NCI-H1417 treated with DMSO at 0.1 percent for 48 hours (cell line): ENCODE measurements at places on chromosomes 12 and 14.

GRCh38 chr12:68375756-68376695, 43.9 kb upstream of the MDM1 start:
- no peak for DNase-seq

- no peak for DNase-seq
Measured at GRCh38 chr12:58773986-58774385, 146.3 kb downstream of the LRIG3 start.

DNA sequence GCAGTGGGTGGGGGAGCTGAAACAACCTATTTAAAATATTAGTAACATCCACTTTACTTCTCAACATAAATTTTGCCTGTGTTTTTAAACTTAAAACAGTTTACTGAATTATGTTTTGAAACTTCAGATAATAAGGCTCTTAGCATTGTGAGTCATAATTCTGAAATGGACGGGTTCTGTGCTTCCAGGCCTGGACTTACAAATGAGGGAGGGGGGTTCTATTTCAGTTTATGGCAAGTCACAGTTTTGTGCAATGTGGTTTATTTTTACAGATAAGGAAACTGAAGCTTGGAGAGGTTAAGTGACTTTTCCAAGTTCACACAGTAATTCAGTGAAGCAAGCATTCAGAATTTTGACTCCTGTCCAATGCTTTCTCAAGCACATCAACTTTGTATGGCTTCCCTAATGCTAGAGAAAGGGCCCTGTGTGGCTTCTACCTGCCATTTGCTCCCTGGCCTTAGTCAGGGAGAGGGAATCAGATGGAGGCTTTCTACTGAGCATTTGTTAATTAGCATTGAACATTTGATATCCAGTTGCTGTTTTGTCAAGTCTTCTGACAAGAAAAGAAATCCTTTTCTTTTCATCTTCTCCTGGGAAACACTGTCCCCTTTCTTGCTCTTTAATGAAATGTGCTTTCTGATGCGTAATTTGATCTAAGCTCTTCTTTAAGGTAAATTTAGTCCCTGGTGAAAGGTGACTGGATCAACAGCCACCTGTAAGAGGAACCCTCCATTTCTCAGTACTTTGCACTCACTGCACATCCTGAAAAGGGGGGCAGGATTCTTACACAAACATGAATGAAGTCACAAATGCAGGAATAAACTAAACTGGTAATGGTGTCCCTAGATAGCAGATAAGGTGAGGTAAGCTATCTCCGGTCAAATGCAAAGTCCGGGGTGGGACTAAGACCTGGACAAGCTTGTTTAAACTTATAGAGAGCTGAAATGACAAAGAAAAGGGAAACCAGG, 2.5 kb upstream of the SALL2 start:
- no peak for DNase-seq

GRCh38 chr12:103571286-103571685, 15.8 kb upstream of the STAB2 start:
- no peak for DNase-seq

GRCh38 chr12:84492351-84492883, 420.2 kb downstream of the SLC6A15 start:
- no peak for DNase-seq

GRCh38 chr12:78645956-78646355, 218.6 kb upstream of the SYT1 start:
- no peak for DNase-seq

GRCh38 chr12:50734409-50735263, 29.3 kb upstream of the ATF1 start:
- no peak for DNase-seq

- DNase-seq: no peak
Measured at GRCh38 chr14:59301354-59301753, 112.9 kb downstream of the DAAM1 start.

- DNase-seq: no peak
Measured at GRCh38 chr12:42758806-42759205, 169.3 kb upstream of the PRICKLE1 start.

- DNase-seq: no peak
Measured at GRCh38 chr14:97788364-97788763, 991.2 kb downstream of the VRK1 start.

GRCh38 chr12:108822497-108823205, 34.7 kb downstream of the SSH1 start:
- DNase-seq: no peak

DNA sequence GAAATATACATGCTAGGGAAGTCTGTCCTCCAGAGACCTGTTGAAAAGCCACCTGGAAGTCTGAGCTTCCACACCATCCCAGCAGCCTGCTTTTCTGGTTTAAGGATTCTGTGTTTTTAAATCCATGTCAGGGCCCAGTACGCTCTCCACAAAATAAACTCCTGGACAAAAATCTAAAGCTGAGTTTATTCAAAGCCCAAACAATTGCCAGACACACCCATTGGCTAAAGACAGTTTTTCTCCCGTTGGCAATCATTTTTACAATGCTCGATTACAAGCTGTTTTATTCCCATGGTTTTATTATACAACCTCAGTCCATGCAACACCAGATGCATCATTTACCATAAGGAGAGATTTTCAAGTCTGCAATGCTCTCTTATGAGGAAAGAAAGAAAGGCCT, 94.5 kb downstream of the MYRFL start:
- no peak for DNase-seq

- no peak for DNase-seq
Measured at GRCh38 chr12:28327722-28328121, 137.5 kb downstream of the CCDC91 start.
